ENCODE measurements at places on chromosomes 6 and 20.

DNA sequence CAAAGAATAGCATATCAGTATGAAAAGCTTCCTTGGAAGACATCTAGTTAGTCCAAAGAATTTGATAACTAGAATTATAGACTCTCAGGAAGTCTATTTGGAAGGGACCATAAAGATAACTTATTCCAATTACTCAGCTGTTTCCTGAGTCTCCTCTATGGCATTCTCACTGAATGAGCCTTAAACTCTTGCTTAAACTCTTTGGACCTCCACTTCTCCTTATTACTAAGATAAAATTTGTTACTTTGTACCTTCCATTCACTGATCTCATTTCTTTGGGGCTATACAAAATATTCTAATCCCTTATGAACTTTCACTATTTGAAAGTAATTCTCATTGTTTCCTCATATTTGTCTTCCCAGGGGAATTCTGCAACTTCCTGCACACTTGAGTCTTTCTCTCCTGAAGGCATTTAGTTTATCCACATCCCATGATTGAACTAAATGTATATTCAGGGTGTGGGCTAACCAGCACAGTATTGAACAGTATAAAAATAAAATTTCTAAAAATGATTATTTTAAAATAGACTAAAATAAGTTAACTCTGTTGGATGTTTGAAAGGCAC, 67.1 kb upstream of the NOTCH4 start:
- DNase-seq, result no peak

DNA sequence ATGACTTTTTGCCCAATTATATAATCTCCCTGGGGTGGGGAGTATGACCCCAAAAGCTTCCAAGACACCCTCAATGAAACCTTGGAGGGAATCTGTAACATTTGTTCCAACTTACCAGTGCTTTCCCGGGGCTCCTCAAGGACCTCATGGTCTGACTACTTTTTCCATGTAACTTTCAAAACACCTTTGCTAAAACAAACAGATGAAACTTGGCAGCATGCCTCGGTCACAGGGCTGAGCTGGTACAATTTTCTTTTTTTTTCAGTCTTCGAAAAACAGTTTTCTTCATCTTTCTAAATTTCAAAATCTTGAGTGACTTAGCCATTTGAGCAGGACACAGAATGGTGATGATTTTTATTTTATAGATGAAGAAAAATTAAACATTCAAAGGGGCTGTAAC, 241.2 kb downstream of the BMP7 start:
- no peak for DNase-seq

- no peak for DNase-seq
Observed at GRCh38 chr6:15401769-15402250, 155.9 kb downstream of the JARID2 start.

GRCh38 chr6:7589221-7589620, 777 bp upstream of the SNRNP48 start:
- DNase-seq, result no peak

GRCh38 chr6:113185299-113185698, 671.8 kb upstream of the MARCKS start:
- DNase-seq, result no peak

DNA sequence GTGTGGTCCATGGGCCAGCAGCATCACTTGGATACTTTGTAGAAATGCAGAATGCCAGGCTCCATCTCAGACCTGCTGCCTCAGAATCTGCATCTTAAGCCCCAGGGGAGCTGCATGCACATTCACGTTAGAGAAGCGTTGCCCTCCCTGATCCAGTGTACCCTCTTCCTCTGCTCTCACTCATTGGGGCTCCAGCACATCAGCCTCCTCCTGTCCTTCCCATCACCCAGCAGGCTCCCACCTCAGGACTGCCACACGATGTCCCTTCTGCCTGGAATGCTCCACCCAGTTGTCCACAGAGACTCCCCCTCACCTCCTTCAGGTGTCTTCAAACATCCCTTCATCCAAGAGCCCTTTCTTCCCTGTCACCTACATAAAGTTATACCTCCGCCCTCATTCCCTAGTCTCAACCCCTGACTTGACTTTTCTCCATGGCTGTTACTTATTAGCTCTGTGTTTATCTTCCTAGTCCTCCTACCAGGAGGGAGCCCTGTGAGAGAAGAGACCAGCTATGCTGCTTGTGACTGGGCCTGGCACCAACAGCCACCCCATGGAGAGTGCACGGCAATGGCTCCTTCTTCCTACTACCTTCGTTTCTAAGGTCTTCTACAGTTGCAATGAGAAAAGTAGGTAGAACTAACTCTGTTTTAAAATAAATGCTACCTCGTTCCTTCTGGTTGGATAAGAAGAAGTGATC, 3.3 kb upstream of the ACSS1 start:
- no peak for DNase-seq

- no peak for DNase-seq
Observed at GRCh38 chr6:159758031-159759001, 3.5 kb upstream of the ACAT2 start.

DNA sequence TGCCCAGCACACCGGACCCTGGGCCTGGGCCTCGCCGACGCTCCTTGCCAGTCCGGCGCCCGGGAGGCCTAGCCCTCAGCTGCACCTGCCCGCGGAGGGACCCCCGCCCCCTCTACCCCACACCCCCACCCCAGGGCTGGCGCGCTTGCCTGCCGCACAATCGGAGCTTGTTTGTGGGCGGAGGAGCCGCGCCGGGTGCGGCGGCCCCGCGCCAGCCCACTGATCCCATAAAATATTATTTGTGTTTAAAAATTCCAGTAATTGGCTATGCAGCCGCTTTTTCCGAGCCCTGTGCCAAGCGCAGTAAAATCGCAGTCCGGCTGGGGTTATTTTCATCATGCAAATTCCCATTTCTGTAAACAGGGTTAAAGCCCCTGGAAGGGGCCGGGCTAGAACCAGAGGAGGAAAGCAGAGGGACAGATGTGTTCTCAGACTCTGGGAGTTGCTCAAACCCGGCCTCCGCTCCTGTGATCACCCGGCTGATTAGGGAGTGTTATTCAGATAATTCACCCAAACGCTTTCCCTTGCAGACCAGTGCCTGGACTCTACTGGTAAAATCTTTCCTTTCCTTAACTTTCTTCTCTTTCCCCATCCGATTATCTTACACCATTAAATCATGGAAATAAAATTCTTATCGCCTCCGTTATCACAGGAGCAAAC, 93.1 kb downstream of the NCR2 start:
- no peak for DNase-seq

GRCh38 chr20:38892091-38892981, 33.9 kb upstream of the FAM83D start:
- DNase-seq, result no peak

DNA sequence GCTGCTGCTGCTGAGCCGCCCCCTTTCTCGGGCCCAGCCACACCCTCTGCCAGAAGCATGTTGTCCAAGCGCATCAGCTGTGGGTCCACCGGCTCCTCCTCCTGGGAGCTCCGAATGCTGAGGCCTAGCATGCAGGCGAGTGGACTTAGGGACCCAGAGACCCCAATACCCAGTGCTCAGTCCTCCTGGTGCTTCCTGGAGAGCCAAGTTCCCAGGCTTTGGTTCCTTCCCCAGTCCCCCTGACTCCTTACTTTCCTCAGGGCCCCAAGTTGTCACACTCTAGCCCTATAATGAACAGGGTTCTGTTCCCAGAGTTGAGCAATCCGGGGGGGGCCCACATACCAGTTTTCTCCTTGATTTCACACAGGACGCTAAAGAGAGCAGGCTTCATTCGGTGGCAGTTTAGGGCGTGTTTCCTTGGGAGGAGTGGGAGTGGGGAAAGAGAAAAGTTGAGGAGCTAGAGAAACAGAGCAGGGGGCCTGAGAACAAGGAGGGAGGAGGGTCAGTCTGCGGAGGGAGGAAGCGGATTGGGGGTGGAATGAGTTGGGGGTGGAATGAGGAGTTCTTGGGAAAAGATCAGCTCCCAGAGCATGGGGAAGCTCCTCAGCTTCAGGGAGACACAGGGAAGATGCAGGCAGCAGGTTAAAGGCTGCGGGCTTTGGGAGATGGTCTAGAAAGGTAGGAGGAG, 1.5 kb downstream of the PBX2 start:
- no peak for DNase-seq

- no peak for DNase-seq
Observed at GRCh38 chr6:65052626-65053025, 654.4 kb downstream of the EYS start.

DNA sequence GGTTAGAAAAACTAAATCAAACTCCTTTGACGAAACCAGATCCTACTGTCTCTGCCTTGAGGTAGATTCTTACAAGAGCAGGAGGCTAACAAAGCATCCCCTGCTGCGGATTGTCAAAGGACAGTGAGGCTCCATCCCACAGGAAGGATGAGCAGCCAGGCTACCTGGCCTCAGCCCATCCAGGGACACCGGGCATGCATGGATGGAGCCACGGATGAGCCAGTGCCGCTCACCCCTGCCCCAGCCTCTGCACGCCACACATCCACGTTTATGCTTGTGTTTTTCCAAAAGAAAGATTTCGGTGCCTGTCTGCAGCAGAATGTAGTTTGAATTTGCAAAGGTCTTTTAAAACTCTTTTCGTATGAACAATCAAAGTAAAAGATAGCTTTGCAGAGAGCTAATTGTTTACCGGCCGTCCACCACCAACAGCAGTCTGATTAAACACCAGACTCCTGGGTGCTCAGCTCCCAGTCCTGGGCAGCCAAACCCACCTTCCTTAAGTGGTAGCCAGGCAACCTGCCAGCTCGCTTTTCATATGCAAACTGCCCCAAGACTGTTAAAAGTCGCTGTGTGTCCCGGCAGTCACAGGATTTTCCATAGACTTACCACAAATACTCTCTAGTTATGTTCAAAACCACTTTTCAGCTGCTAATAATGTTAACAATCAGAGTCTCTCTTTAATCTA, 999 bp downstream of the THBS2 start:
- peak; percentile 2 for DNase-seq

Measured in NCI-H1436 treated with DMSO at 0.1 percent for 48 hours (cell line).